Mesenteric fat pad (tissue), 1 donor: ENCODE measurements at places on chromosomes 5 and 9. TPM values are rescaled to one million over a fixed set of nuclear protein-coding genes. Genes with fewer than 3 reads are reported as not detected.

The NR2F1 gene
- 71.5 TPM for total RNA-seq

The SLC36A2 gene
- not detected for total RNA-seq

The DAPK1 gene
- total RNA-seq, result 38.3 TPM

The FOXD4L4 gene
- not detected for total RNA-seq

The BNC2 gene
- total RNA-seq, result 27.5 TPM

The PLEKHG4B gene
- not detected for total RNA-seq

The PRDM9 gene
- not detected for total RNA-seq

The BARX1 gene
- total RNA-seq, result not detected

The SLC22A5 gene
- total RNA-seq, result 20.6 TPM

The PCDHGB5 gene
- total RNA-seq, result 5.9 TPM

The PCYOX1L gene
- total RNA-seq, result 1.9 TPM

The TMOD1 gene
- 5.8 TPM for total RNA-seq

The OR1J2 gene
- not detected for total RNA-seq

The UAP1L1 gene
- 28.1 TPM for total RNA-seq

The GABRP gene
- total RNA-seq, result 0.19 TPM

The C9 gene
- total RNA-seq, result not detected

The CEL gene
- total RNA-seq, result 2.2 TPM

The SHC3 gene
- total RNA-seq, result 1.8 TPM

The HK3 gene
- 41.1 TPM for total RNA-seq

The PCAT7 gene
- total RNA-seq, result not detected

The ZNF879 gene
- total RNA-seq, result 3.3 TPM

The GALNT12 gene
- total RNA-seq, result 1.4 TPM

The OTP gene
- total RNA-seq, result not detected

The OBP2B gene
- total RNA-seq, result not detected

The NIM1K gene
- 0.58 TPM for total RNA-seq

The CLPTM1L gene
- total RNA-seq, result 112 TPM

The TPM2 gene
- 244 TPM for total RNA-seq

The TIMD4 gene
- total RNA-seq, result not detected

The CNTFR gene
- 116 TPM for total RNA-seq

The AJM1 gene
- 1.00 TPM for total RNA-seq

The FGF18 gene
- total RNA-seq, result 1.7 TPM

The IL31RA gene
- total RNA-seq, result not detected

The BTNL8 gene
- total RNA-seq, result 0.96 TPM

The HRCT1 gene
- total RNA-seq, result 5.2 TPM

The SPATA31C1 gene
- total RNA-seq, result not detected

The SLC4A9 gene
- total RNA-seq, result 0.22 TPM

The CDC20B gene
- not detected for total RNA-seq

The MYOZ3 gene
- 0.42 TPM for total RNA-seq

The TCF7 gene
- total RNA-seq, result 3.9 TPM

The SLC34A1 gene
- total RNA-seq, result not detected

The PDE6A gene
- total RNA-seq, result not detected

The IFNB1 gene
- not detected for total RNA-seq

The LOX gene
- total RNA-seq, result 46.3 TPM
